H54 (cell line): ENCODE measurements at places on chromosomes 7 and 10.

GRCh38 chr10:35379226-35380137 lies 43.2 kb downstream of the CCNY start:
- no peak for DNase-seq

GRCh38 chr7:46953008-46953407 lies 628.9 kb downstream of the TNS3 start:
- no peak for DNase-seq

GRCh38 chr10:102738692-102739121 lies 5.0 kb upstream of the WBP1L start:
- no peak for DNase-seq

- DNase-seq, result no peak
Observed at GRCh38 chr10:114577133-114577532, 80.9 kb downstream of the ABLIM1 start.

DNA sequence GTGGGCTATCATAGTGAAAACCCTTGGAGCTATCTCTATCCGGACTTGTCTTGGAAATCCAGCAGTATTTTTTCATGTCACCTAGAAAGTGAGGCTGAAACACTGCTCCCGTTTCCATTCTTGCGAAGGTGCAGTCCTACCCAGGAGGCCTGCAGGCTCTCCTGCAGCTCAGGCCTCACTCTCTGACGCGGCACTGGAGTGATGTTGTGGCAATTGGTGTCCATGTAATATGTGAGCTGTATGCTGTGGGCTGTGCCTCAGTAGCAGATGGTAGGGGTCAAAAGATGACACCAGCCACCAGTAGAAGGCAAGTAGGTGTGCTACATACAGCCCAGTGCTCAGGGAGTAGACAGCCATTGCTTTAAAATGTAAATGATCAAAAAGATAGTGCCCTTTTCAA lies 28.1 kb upstream of the ZNF680 start:
- no peak for DNase-seq

- no peak for DNase-seq
Observed at GRCh38 chr7:2009541-2010001, 223.2 kb downstream of the MAD1L1 start.

GRCh38 chr7:151702961-151703360 lies 174.0 kb downstream of the PRKAG2 start:
- no peak for DNase-seq

- DNase-seq, result no peak
Observed at GRCh38 chr7:21354284-21354683, 73.6 kb upstream of the SP4 start.

DNA sequence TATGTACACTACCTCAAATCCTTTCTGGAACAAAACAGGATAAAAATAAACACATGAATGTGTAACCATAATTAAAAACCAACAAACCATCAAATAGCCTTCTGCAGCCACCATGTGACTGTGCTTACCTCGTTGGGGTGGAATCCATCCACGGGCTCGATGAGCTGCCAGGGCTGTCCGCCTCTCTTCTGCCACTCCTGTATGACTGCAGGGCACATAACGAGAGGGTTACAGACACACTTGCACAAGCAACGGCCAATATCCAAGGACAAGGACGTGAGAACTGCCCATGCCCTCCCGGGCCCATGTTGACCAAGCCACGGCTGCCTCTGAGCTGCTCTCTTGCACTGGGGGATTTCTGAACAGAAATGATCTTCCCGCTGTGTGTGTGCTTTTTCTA lies 132.2 kb downstream of the ANLN start:
- DNase-seq, result no peak

DNA sequence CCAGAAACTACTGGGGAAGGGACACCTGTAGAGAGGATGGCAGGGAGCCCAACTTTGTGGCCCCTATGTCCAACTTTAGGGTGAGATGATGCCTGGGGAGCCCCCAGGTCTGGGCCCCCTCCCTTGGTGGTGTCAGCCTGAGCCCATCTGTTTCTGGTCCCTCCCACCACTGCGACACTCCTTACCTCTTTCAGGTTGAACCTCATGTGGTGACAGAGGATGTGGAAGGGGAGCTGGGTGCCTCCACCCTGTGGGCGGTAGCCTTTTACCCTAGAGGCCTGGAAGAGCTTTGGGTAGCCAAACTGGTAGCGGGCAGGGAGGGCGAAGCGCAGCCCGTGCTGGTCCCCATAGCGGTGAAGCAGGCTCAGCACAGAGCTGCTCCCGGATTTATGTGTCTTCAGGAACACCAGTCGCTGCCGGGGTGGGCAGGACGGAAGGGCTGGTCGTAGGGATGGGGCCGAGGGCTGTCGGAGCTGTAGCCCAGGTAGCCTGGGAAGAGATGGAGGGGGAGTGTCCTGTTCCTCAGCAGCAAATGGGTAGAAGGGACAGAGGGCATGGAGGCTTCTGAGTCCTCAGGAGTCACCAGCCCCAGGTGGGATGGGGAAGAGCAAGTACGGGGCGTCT lies 2.0 kb downstream of the GAL3ST4 start:
- DNase-seq, result no peak

DNA sequence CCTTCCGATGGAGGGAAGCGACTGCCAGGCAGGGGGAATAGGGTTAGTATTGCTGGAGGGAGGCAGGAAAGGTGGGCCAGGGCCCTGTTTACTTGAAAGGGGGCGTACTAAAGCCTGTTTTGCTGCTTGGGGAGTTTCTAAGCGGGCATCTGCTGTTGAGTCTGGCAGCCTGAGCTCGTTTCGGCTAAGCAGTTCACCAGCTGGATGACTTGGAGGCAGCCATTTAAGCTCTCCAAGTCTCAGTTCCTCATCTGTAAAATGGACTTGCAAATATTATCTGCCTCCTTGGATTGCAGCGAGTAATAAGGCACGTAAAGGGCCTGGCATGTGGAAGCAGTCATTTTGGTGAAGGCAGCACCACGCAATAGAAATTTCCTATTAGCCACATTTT lies 44.0 kb downstream of the LDB3 start:
- DNase-seq, result no peak

- DNase-seq, result no peak
Observed at GRCh38 chr7:37016064-37016878, 292.0 kb upstream of the AOAH start.

DNA sequence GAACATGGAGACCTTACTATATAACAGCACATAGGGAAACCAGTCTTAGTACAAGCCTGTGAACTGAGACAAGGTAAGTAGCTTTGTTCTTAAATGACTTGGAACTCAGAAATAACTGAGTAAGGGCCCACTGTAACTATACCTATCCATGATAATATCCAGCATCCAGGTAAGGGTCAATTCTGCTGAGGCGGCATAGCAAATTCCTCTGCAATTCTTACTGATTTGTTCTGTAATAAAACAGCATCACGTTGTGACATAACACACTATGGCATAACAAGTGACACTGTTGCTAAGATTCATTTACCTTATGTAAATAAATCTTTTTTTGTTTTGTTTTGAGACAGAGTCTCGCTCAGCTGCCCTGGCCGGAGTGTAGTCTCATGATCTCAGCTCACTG lies 97.4 kb downstream of the JMJD1C start:
- no peak for DNase-seq

DNA sequence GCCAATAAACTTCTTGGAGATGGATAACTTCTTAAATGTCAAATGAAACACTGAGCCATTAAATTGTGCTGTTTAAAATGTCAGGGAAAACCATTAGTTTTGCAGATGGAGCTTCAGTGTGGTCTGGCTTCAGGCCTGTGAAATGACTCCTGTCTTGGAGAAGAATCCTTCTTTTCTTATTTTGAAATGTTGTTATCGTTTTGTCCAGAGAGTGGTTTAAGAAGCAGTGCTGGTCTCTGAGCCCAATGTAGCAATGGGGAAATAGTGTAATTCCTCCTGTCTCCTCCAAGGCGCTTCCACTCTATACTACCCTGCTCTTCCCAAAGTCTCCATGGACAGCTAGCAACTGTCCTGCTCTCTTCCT lies 177.6 kb downstream of the REEP3 start:
- DNase-seq, result no peak

- DNase-seq, result no peak
Observed at GRCh38 chr7:133369130-133369529, 116.3 kb downstream of the EXOC4 start.

DNA sequence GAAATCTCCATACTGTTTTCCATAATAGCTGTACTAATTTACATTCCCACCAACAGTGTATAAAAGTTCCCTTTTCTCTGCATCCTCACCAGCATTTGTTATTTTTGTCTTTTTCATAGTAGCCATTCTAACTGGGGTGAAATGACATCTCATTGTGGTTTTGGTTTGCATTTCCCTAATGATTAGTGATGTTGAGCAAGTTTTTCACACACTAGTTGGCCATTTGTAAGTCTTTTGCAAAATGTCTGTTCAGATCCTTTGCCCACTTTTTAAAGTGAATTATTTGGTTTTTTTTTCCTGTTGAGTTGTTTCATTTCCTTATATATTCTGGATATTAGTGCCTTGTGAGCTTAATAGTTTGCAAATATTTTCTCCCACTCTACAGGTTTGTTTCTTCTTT lies 101.0 kb upstream of the NFE2L3 start:
- DNase-seq, result no peak

GRCh38 chr10:83545901-83546391 lies 593.4 kb upstream of the GHITM start:
- no peak for DNase-seq

DNA sequence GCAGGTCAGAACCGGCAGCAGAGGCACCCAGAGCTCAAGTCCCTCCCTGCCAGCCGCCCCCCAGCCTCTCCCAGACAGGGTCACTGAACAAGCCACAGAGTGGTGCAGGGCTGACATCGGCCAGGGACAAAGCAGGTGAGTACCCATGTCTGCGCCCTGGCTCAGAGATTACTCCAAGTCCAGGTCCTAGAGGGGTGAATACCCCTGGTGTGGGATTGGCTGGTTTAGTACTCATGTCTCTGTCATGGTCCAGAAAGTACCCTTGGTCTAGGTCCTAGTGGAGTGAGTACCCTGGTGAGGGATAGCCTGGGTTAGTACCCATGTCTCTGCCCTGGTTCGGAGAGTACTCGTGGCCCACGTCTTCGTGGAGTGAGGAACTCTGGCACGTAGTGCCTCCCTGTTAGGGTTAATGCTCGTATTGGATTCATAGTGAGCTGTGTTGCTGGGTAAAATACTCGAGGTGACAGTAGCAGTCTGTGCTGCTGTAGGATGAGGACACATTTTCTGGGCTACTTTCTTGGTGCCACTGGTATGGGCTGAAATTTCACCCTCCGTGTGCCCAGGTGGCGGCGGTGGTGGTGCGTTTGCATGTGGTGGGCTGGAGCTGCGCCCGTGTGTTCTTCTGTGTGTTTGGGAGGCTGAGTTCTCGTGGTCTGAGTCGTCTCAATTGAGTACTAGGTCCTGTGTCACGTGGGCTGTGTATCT lies 25.5 kb upstream of the KNDC1 start:
- DNase-seq, result no peak

GRCh38 chr10:77436257-77436975 lies 201.2 kb downstream of the KCNMA1 start:
- no peak for DNase-seq

GRCh38 chr10:7184660-7185366 lies 226.0 kb downstream of the SFMBT2 start:
- DNase-seq, result no peak

GRCh38 chr10:81674941-81675340 lies 200.1 kb upstream of the NRG3 start:
- no peak for DNase-seq

GRCh38 chr7:46696741-46697140 lies 775.7 kb upstream of the IGFBP3 start:
- DNase-seq, result no peak

DNA sequence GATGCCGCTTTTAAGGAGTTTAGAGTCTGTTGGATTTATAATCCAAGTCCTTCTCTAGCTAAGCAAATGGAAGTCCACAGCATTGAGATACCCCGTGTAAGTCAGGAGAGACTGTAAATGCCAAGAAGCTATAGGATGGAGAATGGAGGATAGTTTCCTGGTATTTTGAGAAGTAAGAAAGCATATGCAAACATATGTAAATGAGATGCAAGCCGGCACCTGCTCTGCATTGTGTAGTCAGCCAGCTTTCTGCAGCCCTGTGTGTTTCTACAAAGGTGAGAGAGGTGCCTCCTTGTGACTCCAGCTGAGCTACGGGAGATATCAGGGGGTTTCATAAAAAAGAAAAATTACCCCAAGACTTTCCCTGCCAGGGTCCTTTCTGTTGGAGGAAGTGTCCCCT lies 176.3 kb downstream of the RPS24 start:
- DNase-seq, result no peak

GRCh38 chr10:11504566-11505285 lies 106.7 kb downstream of the USP6NL start:
- no peak for DNase-seq

GRCh38 chr10:128077155-128077875 lies 48.9 kb downstream of the MKI67 start:
- no peak for DNase-seq

- peak; percentile 71 for DNase-seq
Observed at GRCh38 chr7:29408841-29409243, 154.8 kb upstream of the PRR15 start.

- no peak for DNase-seq
Observed at GRCh38 chr7:151393031-151393977, 16.5 kb downstream of the WDR86 start.

GRCh38 chr7:88449410-88449809 lies 142.7 kb upstream of the STEAP4 start:
- no peak for DNase-seq

- no peak for DNase-seq
Observed at GRCh38 chr7:114670676-114671075, 251.2 kb upstream of the MDFIC start.

GRCh38 chr10:103661198-103661950 lies 167.9 kb downstream of the NEURL1 start:
- DNase-seq, result no peak

- DNase-seq, result no peak
Observed at GRCh38 chr7:13288516-13288915, 601.1 kb downstream of the ARL4A start.

- DNase-seq, result no peak
Observed at GRCh38 chr7:132458729-132459128, 117.5 kb downstream of the PLXNA4 start.

DNA sequence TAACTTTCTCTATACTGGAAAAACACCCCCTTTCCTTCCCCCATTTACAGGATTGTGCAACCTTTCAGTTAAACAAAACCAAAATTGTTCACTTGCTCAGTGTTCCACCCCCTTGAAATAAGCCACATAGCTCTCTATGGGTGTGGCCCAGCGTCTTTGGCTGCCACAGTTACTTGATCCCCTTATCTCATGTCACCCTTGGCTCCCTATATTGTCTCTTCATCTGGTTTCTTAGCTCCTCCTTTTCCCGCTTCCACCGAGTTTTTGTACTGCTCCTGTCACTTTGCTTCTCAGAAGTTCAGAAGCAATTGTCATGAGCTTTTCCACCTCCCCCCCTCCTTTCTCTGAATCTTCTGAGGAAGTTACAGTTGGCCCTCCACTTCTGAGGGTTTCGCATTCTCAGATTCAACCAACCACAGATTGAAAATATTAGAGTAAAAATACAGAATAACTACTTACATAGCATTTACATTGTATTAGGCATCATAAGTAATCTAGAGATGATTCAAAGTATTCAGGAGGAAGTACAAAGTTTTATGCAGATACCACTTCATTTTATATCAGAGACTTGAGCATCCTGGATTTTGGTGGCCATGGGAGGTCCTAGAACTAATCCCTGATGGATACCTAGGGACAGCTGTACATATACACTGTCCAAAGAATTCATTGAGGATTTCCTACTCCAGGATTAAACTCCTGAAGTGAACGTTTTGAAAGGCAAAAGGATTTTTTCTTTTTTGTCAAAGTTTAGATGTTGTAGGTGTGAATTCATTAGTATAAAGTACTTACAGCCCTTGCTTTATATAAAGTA lies 60.4 kb downstream of the ADD3 start:
- no peak for DNase-seq

GRCh38 chr7:150371131-150371995 lies 2.7 kb downstream of the REPIN1 start:
- DNase-seq, result no peak

- DNase-seq, result no peak
Observed at GRCh38 chr7:149733131-149733923, 40.1 kb downstream of the ZNF467 start.
